Stimulated activated CD4-positive, alpha-beta T cell treated with anti-CD3 and anti-CD28 coated beads, Interleukin-4, amount 100 ng/mL, for 4 hours (primary cell): ENCODE measurements at places on chromosomes 7 and 10.

GRCh38 chr7:8965177-8965576 lies 531.8 kb downstream of the NXPH1 start:
- DNase-seq: no peak

DNA sequence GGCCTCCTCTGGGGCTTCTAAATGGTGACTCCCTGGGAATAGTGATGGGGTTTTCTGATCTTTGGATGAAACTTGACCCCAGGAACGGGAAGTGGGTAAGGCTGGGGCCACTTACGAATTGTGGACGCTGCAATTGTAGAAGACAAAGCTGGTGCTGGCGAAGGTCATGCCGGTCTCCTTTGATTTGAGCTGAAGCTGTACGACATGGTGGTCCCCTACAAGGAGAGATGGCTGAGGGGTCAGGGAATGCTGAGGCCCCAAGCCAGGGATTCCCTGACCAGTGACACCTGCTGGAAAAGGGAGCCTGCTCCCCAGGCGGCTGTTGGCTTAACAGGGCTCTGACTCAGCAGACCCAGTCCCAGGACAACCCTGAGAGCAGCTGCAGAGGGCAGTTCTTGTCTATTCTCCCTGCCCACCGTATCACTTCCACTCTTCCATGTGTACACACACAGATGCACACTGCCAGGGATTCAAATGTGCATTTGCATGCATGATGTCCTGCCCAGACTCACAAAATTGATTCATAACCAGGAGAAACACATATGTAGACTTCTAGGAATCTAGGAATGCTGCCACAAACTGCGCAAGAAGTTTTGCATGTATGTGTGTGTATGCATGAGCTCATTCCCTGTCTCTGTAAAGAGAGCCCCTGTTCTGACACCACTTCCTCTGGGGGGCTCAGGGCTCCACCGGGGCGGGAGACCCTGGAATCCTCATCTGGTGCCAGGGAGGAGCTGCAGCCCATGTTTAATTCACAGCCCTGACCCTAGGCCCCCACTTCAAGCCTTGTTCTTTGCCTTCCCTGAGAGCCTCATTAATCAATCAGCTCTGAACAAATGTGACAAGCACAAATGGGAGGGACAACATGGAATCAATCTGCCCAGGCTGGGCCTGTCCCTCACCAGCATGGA lies 350.0 kb downstream of the PLXNA4 start:
- DNase-seq: no peak

DNA sequence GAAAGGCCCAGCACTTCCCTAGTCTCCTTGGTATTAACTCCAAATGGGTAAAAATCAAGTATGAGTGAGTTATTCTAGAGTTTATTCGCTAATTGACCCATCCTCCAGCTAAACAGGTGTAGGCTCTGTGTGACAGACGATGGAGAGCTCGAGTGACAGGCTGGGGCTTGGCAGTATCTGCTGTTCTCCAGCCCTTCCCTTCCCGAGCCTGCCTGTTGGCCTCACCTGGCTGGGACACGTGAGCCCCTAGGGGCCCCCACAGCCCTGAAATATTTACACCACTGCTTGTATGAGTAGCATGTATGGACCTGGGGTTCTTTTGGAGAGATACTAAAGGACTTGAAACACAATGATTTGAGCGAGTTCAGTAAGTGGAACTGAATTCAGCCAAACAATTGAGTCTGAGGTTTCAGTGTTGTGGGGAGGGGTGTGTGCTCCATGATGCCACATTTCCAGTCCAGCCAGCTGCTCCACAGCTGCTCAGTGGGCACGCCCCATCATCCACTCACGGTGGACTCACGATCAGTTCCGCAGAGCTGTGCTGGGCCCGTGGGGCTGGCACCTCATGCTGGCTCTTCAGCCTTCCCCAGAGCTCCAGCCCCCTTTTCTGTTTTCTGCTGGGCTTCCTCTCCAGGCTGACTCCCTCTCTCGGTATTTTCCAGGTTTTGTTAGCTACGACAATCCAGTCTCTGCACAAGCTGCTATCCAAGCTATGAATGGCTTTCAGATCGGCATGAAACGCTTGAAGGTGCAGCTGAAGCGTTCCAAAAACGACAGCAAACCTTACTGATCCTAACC lies 283.0 kb downstream of the USP6NL start:
- DNase-seq: no peak

DNA sequence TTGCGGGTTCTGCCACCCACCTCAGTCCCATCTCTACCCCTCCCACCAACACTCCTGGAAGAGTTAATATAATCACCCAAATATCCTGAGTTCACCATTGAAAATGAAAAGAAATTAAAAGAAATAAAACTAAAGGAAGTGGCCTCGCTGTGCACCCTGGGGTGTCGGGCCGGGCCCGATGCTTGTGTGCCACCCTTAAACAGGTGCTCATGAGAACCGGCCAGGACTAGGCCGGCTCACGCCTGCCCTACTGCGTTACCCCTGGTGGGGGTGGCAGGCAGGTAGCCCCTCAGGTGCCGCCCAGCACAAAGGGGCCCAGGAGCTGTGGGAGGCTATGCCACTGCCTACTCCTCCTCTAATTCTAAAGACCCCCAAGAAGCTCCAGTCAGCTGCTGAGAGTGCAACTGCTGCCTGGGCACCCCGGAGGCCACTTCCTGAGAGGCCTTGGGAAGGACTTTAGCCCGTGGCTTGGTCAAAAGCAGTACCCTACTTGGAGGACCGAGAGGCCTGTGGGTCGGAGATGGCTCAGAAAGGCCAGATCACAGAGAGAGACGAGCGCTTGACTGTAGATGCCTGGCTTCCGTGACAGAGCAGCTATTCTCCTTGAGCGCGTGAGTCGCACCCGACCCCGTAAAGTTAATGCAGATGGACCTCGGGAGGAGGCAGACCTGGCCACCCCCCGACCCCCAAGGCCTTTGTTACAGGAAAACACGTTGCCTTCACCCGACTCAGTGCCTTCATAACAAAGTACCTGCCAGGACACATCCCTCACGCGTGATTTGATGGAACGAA lies 51.0 kb upstream of the PPP2R2D start:
- no peak for DNase-seq

GRCh38 chr10:76111986-76112825 lies 680.8 kb downstream of the LRMDA start:
- DNase-seq: no peak

- DNase-seq: no peak
These were observed 155.7 kb downstream of the MGMT start for GRCh38 chr10:129622736-129623135.

GRCh38 chr10:104429846-104430245 lies 76.2 kb downstream of the CFAP58 start:
- no peak for DNase-seq

- DNase-seq: no peak
These were observed 333 bp upstream of the PLCE1 start for GRCh38 chr10:93993414-93993781.

DNA sequence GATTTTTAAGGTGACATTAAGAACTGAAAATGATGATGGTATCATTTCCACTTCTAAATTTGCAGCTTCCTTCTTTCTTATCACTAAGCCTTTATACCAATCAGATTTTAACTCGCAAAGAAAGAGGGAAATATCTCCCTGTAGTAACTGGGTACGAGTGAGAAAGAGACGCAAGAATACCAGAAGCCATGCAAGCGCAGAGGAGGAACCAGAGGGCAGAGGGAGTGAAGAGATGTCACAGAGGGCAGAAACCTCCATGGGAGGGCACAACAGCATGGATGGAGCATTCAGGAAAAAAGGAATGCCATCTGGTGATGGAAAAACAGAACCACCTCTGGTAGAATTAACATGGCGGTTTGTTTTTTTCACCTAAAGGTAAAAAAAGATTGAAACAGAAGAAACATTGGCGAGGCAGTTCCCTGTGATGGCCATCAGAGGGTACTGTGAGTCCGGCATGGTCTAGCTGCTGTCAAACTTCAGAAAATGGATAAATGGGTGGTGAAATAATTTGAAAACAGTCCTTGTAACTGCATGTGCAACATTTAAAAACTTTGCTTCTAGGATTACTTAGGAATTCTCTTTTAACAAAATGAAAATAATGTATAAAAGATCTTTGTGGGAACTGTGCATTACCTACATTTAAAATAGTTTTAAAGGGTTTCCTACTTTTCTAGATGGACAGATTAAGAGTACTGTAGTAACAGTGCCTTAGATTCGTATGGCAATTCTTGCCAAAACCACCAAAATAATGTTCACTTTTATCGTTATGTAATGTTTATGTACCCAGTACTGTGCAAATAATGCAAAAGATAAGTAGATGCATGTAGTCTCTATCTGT lies 91.8 kb downstream of the ARHGAP12 start:
- DNase-seq: no peak

GRCh38 chr10:127984945-127985344 lies 78.0 kb downstream of the PTPRE start:
- DNase-seq: no peak

- no peak for DNase-seq
These were observed 23.7 kb upstream of the FOXL3 start for GRCh38 chr7:265998-266850.

DNA sequence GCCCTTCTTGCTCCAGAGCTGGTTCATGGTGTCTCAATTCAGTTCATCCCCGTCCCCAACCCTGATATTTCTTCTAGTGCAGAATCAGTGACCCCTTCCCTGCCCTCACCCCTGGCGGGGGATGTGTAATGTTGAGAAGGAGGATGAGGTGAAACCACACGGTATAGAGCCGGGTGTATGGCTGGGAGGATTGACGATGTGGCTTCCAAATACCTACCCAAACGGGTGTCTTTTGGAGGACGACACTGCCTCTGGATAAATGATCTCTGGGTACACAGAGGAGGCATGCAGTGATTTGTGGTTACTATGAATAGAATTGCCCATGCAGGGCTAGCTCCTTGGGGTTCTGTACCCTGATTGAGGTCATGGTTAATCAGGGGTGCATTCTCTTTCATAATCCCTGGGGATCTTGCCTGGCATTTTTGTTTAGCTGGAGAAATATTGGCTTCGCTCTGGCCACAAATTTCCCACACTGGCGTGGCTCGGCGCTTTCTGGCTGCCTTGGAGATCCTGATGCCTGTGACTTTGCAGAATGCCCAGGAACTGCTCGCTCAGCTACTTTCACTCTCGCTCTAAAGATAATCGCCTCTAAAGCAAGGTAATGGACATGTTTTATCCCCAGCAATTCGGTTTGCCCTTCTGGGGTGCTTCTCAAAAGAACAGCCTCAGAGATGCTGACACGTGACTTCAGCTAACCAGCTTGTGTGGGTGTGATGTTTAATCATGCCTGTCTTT lies 89.2 kb downstream of the RBM20 start:
- peak; percentile 26 for DNase-seq
